Activated T-cell treated with anti-CD3 and anti-CD28 coated beads, Interleukin-2, amount 50 U/mL, for 72 hours (primary cell): ENCODE measurements at places on chromosomes 7 and 10. TPM values are rescaled to one million over a fixed set of nuclear protein-coding genes. Genes with fewer than 3 reads are reported as not detected.
A peak's percentile ranks its signal among the peaks of the same experiment; 100 is the strongest.

DNA sequence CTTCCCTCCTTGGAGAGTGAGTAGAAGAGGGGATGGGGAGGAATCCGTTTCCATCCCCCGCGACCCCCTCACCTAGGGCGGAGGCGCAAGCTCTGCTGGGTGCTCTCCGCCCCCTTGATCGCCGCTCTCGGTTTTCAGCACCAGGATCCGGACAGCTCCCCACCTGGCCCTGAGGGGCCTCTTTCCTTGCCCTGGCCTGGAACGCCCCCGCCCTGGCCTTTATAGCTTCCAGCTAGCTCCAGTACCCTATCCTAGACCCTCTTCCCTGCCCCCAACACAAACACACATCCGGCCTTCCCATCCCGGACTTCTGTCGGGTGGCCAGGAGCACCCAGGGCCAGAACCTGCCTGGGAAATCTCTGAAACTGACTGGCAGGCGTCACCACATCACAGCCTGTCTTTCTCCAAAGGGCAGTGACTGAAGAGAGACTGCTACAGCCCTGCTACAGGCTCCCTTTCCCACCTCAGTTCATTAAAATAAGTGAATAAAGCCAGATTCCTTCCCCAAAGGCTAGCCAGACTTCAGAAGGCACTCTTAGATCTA is 72.3 kb upstream of the LEP start:
- no peaks in the 10 kb centered on the region for H3K36me3 ChIP-seq
- no peak for DNase-seq
- peaks cover 48% of the 10 kb centered on the region for H3K27me3 ChIP-seq
- H3K4me1 ChIP-seq = peaks cover 9% of the 10 kb centered on the region
- peak overlapping the region; percentile 57 for H3K4me3 ChIP-seq

GRCh38 chr10:5732141-5732540 is 47.5 kb downstream of the TASOR2 start:
- no peaks in the 10 kb centered on the region for H3K27me3 ChIP-seq
- H3K4me3 ChIP-seq = no peak overlapping the region
- no peak for DNase-seq
- H3K4me1 ChIP-seq = peaks cover 52% of the 10 kb centered on the region
- peaks cover 4% of the 10 kb centered on the region for H3K36me3 ChIP-seq

- no peak overlapping the region for H3K27ac ChIP-seq
- no peak for DNase-seq
- no peak overlapping the region for H3K4me3 ChIP-seq
- no peaks in the 10 kb centered on the region for H3K4me1 ChIP-seq
- H3K27me3 ChIP-seq = peaks cover 18% of the 10 kb centered on the region
- H3K36me3 ChIP-seq = no peaks in the 10 kb centered on the region
Observed at GRCh38 chr10:123640016-123640535, 26.1 kb upstream of the GPR26 start.

- DNase-seq = no peak
- peaks cover 7% of the 10 kb centered on the region for H3K27me3 ChIP-seq
- no peak overlapping the region for H3K4me3 ChIP-seq
- no peaks in the 10 kb centered on the region for H3K36me3 ChIP-seq
- H3K27ac ChIP-seq = no peak overlapping the region
Observed at GRCh38 chr10:2145926-2146478, 408.7 kb upstream of the ADARB2 start.

- DNase-seq = no peak
- H3K36me3 ChIP-seq = peaks cover 2% of the 10 kb centered on the region
- no peak overlapping the region for H3K4me3 ChIP-seq
- H3K27me3 ChIP-seq = peaks cover 17% of the 10 kb centered on the region
- H3K27ac ChIP-seq = no peak overlapping the region
Observed at GRCh38 chr7:102874966-102875365, 37.8 kb upstream of the LRRC17 start.

DNA sequence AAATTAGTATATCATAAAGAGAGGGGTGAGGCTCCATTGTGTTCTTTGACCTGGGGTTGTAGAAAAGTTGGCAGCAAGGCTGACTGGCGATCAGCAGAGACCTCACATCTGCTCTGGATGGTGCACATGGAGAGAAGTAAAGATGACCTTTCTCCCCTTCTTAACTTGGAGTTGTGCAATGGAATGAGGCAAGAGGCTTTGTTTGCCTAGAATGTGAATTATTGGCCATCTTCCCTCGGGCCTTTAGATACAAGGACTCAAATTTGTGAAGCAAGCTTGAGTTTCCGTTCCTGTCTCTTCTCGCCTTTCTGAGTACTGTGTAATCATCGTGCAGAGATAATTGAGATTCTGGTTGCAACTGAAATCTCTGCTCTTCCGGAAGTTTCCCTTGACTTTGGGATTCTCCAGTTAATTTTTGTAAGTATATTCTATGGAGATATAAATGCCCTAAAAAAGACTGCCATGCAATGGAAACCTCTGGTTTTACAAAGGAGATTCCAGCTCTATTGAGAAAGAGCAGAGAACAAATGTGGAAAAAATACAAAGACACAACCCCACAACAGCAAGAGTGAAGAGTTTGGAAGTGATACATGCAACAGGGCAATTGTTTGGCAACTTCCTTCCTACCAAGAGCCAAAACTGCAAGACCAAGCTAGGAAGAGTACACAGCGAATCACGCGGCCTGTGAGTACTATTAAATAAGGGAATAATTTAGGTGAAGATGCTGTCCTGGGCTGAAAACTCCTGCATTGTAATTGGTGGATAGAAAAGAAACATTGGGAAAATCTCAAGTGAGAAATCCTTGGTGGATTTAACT is 542.3 kb upstream of the NRP1 start:
- H3K36me3 ChIP-seq = no peaks in the 10 kb centered on the region
- H3K27ac ChIP-seq = no peak overlapping the region
- no peaks in the 10 kb centered on the region for H3K4me1 ChIP-seq
- H3K4me3 ChIP-seq = no peak overlapping the region

GRCh38 chr7:13293264-13294002 is 606.0 kb downstream of the ARL4A start:
- no peak overlapping the region for H3K4me3 ChIP-seq
- DNase-seq = no peak

DNA sequence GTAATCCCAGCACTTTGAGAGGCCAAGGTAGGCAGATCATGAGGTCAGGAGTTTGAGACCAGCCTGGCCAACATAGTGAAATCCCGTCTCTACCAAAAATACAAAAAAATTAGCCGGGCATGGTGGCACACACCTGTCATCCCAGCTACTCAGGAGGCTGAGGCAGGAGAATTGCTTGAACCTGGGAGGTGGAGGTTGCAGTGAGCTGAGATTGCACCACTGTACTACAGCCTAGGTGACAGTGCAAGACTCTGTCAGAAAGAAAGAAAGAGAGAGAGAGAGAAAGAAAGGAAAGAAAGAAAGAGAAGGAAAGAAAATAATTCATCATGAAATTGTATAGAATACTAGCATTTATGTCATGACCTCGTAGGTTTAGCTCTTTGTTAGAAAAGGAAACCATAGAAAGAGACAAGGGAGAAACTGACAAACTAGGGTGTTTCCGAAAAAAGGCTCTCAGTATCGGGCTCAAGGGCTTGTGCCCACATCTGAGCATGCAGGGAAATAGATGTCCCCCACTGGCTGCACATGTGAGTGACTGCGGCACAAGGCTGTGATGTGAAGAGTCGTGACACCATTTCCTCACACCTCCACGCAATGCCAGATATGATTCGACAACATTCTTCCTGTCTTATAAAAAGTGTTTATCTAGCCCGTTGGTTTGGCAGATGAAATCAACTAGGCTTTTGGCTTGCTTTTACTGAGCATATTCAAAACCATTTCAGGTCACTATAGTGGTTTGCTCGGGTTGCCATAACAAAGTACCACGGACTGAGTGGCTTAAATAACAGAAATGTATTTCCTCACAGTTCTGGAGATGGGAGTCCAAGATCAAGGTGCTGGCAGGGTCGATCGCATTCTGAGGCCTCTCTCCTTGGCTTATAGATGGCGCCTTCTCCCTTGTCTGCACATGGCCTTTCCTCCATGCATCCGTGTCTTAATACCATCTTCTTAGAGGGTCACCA is 2.0 kb downstream of the SRGN start:
- H3K36me3 ChIP-seq = peaks cover 35% of the 10 kb centered on the region
- peak overlapping the region; percentile 87 for H3K4me3 ChIP-seq
- H3K27ac ChIP-seq = peak overlapping the region; percentile 86
- peaks cover 76% of the 10 kb centered on the region for H3K4me1 ChIP-seq
- DNase-seq = peak; percentile 91

- peaks cover 13% of the 10 kb centered on the region for H3K27me3 ChIP-seq
- H3K27ac ChIP-seq = peak overlapping the region; percentile 87
- H3K4me3 ChIP-seq = peak overlapping the region; percentile 83
- H3K4me1 ChIP-seq = peaks cover 60% of the 10 kb centered on the region
- no peak for DNase-seq
- H3K36me3 ChIP-seq = peaks cover 4% of the 10 kb centered on the region
Observed at GRCh38 chr10:11610166-11610825, 1.2 kb downstream of the USP6NL start.

Gene CLDN3
- not detected for total RNA-seq

Gene PSMC2
- 132 TPM for total RNA-seq

Gene RET
- 0.67 TPM for total RNA-seq

Gene SORCS1
- total RNA-seq = not detected

Gene LIPM
- total RNA-seq = not detected
